ENCODE measurements at places on chromosomes 6 and 20.

- DNase-seq = no peak
- no peaks in the 10 kb centered on the region for H3K36me3 ChIP-seq
- no peak overlapping the region for H3K27ac ChIP-seq
- no peaks in the 10 kb centered on the region for H3K4me1 ChIP-seq
Observed at GRCh38 chr20:48326868-48327267, 500.9 kb downstream of the PREX1 start.

- H3K27me3 ChIP-seq = no peaks in the 10 kb centered on the region
- H3K4me1 ChIP-seq = no peaks in the 10 kb centered on the region
- H3K36me3 ChIP-seq = no peaks in the 10 kb centered on the region
- H3K27ac ChIP-seq = no peak overlapping the region
Observed at GRCh38 chr20:9442858-9443257, 71.5 kb upstream of the LAMP5 start.

DNA sequence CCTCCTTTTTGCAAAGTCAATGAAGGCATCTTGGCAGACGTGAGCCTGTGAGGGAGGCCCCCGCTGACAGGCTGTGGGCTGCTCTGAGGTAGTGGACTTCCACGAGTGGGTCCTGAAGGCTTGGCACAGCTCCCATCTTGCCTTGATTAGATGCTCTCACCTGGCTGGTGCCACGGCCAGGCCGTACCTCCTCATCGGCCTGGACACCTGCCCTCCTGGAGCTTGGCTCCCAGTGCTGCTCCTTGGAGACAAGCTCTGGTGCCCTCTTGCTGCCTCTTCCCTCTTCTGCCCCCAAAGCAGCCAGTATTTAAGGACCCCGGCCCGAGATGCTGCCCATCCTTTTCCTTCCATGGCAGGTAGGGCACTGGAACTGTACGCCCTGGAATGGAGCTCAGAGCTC is 93.5 kb downstream of the ERMARD start:
- no peaks in the 10 kb centered on the region for H3K27me3 ChIP-seq
- no peak overlapping the region for H3K4me3 ChIP-seq
- no peaks in the 10 kb centered on the region for H3K36me3 ChIP-seq
- DNase-seq = no peak

DNA sequence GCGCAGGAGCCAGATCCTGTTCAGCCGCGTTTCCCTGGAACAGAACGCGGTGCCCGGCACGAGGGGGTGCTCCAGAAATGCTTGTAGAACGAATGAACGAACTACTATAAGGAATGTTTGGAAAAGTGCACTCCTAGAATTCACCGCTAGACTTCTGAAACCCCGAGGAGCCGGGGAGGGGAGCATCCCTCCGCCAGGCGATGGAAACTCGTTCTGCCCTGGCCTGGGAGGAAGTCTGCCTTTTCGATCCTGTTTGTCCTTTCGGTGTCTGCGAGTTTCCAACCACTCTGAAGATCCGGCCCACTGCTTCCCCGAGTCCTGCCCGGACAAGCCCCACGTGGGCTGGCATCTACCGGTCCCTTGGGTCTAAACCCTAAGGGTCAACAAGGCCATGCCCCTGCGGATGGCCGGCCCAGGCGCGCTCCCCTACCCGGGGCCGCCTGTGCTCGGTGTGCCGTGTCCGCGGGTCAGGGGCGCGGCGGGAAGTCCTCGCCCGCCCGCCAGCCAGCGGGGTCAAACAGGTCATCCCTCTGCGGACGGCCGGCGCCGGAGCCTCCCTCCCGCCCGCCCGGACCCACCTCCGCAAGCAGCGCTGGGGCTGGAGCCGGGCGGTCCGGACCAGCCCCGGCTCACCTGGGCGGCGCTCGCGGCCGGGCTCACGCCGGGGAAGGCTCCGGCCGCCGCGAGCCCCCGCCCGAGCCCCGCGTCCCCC is 526 bp downstream of the SULF2 start:
- no peak for DNase-seq
- H3K27ac ChIP-seq = no peak overlapping the region
- H3K36me3 ChIP-seq = no peaks in the 10 kb centered on the region
- H3K4me1 ChIP-seq = peaks cover 16% of the 10 kb centered on the region

DNA sequence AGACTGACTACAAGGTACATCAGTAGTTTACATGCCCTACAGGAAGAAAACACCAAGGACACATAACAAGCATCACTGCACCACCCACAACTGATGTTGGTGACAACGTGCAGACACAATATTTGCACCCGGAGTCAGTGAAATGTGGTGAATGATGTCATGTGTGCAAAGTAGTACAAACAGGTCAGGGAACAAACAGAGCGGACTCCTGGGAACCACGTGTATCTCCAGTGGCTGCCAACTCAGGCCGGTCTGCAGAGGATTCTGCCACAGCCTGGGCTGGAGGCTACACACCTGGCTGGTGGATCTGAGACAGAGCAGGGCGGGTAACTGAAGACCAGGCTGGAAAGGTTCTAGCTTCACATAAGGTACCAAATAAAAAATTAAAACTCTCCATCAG is 28.2 kb upstream of the RPS6KA2 start:
- no peak overlapping the region for H3K4me3 ChIP-seq
- no peaks in the 10 kb centered on the region for H3K36me3 ChIP-seq
- peaks cover 9% of the 10 kb centered on the region for H3K4me1 ChIP-seq
- DNase-seq = no peak
- no peaks in the 10 kb centered on the region for H3K27me3 ChIP-seq

DNA sequence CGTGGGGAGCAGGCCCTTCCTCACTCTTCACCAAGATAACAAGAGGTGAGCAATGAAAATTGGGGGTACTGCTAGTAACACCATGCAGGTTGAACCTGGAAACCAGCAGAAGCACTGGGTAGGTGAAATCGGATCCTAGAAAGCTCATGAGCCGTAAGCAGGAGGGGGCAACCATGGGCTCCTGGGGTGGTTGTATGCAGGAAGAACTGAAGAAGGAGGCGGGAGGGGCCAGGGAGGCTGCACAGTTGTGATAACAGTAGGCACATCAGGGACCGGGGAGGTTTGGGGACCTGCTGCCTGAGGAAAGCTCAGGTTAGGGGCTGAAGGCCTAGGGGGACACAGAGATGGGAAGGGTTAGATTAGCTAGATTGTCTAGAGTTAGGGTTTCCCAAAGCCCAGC is 5.6 kb upstream of the LY6G5C start:
- no peak overlapping the region for H3K27ac ChIP-seq
- H3K4me3 ChIP-seq = no peak overlapping the region
- H3K27me3 ChIP-seq = no peaks in the 10 kb centered on the region
